ENCODE measurements at places on chromosomes 12 and 14. TPM values are rescaled to one million over a fixed set of nuclear protein-coding genes. Genes with fewer than 3 reads are reported as not detected.

DNA sequence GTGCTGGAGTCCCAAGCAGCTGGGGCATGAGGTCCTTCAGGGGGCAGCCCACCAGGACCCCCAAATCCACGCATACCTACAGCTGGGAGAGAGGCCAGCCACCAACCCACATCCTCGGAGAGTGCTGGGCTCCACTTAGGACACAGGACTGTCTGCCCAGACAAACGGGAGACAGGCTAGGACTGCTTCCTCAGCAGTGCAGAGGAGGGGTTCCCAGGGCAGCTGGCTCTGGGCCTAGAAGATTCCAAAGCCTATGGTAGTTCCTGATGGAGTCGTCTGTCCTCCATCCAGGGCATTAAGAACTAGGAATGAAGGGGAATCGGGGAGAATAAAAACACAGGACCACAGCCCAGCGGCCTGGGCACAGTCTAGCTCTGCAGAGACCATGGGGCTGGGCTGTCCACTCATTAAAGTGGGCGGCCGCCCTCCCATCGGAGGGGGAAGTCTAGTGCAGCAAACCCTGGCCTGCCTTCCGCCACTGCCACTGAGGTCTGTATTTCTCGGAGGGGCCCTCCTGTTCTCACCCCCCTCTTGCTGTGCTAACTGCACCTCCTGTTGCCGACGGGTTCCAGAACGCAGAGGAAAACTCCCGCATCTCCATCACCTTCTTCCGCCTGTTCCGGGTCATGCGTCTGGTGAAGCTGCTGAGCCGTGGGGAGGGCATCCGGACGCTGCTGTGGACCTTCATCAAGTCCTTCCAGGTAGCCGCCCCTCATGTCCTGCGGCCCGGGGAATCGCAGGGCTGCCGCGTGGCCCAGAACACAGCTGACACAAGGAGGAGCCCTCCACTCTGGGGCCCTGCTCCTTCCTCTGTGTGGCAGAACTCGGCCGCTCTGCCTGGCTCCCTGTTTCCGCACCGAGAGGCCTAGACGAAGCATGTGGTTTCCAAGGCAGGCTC lies 143.5 kb upstream of the FKBP4 start:
- DNase-seq, result no peak

DNA sequence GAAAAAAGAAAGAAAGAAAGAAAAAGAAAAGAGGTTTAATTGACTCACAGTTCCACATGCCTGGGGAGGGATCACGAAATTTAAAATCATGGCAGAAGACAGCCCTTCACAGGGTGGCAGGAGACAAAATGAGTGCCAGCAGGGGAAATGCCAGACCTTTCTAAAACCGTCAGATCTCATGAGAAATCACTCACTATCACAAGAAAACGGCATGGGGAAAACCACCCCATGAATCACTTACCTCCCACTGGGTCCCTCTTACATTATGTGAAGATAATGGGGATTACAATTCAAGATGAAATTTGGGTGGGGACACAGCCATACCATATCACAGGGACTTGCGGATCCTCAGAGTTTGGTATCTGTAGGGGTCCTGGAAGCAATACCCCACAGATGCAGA lies 16.3 kb upstream of the EGLN3 start:
- no peak for DNase-seq

GRCh38 chr12:56628671-56629458 lies 1.3 kb downstream of the BAZ2A start:
- peak; percentile 83 for DNase-seq

GRCh38 chr14:67738740-67739504 lies 37.2 kb downstream of the RDH12 start:
- DNase-seq, result no peak

DNA sequence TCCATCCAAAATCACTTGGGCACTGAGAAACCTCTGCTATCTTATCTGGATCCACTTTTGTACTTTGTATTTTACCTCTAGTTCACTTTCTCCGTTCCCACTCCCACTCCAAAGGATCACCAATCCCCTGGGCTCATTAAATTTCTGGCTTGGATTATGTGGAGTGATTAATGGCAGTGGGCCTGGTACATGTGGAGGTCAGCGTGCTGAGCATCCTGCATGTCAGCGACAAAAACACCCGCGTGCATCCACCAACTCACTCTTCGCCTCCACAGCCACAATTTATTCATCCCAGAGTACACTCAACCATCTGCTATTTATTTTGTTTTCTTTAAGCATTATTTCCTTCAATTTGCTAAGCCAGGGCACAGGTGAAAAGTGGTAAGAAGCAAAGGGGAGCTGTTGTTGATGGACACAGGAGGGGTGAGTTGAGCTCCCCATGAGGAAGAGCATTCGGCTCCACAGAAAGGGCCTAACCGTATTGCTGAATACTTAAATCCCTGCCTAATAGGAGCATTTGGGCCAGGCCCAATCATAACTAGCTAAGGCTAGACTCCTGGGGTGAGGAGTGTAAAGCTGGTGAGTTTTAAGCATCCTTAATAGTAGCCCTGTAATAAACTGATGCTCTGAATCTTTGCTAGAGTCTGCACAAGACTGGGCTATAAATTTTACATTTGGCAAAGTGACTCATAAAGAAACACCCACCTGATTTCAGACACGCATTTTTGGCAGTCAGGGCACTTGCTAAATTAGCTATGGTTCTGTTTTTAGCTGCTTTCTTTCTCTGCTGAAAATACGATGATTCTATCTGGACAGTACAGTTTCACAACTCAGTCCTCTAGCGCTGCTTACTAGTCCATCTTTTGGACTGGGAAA lies 137.8 kb downstream of the SLC25A21 start:
- no peak for DNase-seq

RERGL gene
- total RNA-seq, result not detected

CTSG gene
- total RNA-seq, result not detected

PTGDR gene
- total RNA-seq, result 3.0 TPM

KRT75 gene
- not detected for total RNA-seq

MIP gene
- not detected for total RNA-seq

Data from CD8-positive, alpha-beta T cell (primary cell).